Sciatic nerve (tissue), 2 donors: ENCODE measurements at places on chromosomes 1 and 21. TPM values are rescaled to one million over a fixed set of nuclear protein-coding genes. Genes with fewer than 3 reads are reported as not detected.

Gene CLCNKB
- 1.4 TPM for total RNA-seq

GRCh38 chr1:29907596-29907995, 671.3 kb downstream of the PTPRU start:
- no peak for DNase-seq

Gene DAB1
- total RNA-seq = 10.5 TPM

- DNase-seq = no peak
Measured at GRCh38 chr1:12634696-12635202, 9.1 kb upstream of the AADACL4 start.

- DNase-seq = no peak
Measured at GRCh38 chr1:119587341-119587740, 60.7 kb downstream of the ZNF697 start.

GRCh38 chr1:17112496-17113236, 6.6 kb downstream of the PADI2 start:
- DNase-seq = no peak

- DNase-seq = no peak
Measured at GRCh38 chr1:15080328-15081007, 73.1 kb upstream of the TMEM51 start.

- no peak for DNase-seq
Measured at GRCh38 chr1:3581296-3582036, 29.8 kb downstream of the MEGF6 start.

DNA sequence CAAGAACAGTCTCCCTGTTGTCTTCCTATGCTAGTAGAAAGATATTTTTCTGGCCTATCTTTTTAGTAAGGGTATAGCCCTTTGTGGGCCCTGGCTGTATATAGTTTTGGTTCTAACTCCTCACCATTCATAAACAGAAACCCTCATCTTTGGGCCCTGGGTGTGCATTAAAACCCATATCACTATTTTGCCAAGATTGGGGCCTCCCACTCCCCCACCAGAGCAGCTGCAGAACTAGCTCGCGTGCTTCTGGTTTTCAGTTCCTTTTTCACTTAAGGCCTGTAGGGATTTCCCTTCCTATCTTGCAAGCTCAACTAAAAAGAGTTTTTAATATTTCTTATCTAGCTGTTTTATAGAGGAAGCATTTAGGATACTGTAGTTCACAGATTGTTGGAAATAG, 106.4 kb downstream of the RGL1 start:
- DNase-seq = no peak

Gene PTCH2
- 31.2 TPM for total RNA-seq

DNA sequence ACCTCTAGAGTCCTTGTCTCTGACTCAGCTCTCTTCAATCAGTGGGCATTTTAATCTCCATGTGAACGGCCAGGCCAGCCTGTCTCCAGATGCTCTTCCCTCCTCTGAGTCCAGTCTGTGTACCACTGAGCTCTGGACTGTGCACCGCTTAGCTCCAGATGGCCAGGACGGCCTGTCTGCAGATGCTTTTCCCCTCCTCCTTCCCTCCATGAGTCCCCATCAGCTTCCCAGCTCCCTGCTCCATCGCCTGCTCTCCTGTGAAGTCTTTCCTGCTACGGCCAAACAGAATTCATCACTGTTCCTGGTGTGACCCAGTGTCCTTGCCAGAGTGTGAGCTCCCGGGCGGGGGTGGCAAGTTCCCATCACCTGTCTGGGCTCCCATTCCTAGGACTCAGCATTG, 42.0 kb downstream of the STUM start:
- no peak for DNase-seq

Gene EPS8L3
- not detected for total RNA-seq

DNA sequence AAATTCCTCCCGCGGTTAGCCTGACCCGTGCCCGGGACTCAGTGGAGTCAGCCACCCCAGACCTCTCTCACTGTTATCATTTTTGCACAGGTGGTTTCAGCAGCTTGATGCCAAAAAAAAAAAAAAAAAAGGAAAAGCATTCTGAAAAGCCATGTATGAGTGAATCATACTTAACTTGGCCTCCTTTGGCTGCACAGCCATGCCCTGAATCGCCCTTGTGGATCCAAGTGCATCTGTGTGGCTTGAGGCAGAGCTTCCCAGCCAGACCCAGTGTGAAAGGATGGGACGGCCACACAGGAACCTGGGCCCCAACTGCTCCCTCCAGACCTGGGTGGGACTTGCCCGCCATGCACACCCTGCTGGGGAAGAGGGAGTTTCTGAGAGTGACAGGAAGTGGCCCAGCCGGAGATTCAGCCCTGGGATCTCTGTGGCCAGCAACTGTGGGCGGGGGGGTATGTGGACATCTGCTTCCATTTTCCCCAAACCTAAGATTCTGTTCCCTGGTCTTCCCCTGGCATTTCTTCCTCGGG, 8.6 kb downstream of the YBEY start:
- no peak for DNase-seq

DNA sequence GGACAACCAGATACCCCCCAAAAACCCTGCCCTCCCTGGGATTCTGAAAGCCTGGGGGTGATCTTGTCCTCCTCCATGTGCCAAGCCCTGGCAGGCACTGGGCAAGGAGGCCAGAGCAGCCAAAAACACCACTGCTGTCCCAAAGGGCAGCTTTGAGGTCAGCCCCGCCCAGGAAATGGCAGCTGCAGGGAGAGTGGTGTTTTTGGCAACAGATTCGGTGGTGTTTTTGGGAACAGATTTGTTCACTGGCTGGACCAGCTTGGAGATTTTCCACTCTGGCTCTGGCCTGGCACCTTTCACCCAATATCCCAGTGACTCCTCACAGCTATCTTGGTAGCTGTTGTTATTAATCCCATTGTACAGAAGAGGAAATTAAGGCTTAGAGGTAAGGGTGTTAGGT, 34.7 kb downstream of the LRP8 start:
- DNase-seq = no peak

- no peak for DNase-seq
Measured at GRCh38 chr1:167330601-167331293, 110.1 kb downstream of the POU2F1 start.

GRCh38 chr1:63322114-63322943, at the start of gene FOXD3:
FOXD3 (plus strand) TSS chr1:63322567; CDS start chr1:63323059, 492 bp downstream.
- peak; percentile 90 for DNase-seq

DNA sequence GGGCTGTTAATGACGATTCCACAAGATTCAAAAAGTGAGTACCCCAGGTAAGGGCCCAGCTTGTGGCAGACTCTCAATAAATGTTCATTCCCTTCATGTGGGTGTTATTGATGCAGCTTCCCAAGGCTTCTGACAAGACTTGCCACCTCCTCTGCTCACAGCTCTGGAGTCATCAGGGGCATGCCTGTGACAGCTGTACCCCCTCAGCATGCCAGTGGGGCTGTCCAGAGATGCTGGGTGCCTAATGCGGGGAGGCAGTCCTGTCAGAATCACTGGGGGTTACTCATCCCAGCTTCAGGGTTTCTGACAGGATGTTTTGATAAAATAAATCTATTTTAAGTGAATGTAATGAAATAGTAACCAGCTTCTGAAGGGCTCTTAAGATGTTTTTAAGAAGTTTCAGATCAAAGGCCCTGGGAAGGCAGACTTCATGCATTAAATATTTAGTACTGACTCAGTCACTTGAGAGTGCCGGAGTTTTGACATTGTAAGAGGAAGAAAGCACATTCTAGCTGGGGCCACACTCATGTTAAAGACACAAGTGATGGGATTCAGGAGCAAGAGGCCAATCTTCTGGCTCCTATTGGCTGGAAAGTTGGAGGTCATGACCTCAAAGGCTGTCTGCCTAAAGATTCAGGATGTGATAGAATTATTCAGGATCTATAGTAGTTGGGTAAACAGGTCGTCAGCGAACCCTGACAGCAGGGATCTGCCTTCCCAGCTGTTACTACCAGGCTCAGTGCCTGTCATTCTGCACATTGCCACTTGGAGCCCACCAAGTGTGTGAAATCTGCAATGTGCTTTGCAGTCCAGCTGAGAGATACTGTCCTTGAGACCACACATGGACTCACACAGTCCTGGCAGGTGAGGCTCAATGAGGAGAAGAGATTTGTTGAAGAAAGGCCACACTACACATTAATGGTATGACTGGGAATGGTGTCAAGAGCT, 239.6 kb upstream of the BEND5 start:
- no peak for DNase-seq
